ENCODE measurements at places on chromosomes 12 and 14.

GRCh38 chr12:24937553-24938244, 11.2 kb downstream of the BCAT1 start:
- DNase-seq, result no peak

DNA sequence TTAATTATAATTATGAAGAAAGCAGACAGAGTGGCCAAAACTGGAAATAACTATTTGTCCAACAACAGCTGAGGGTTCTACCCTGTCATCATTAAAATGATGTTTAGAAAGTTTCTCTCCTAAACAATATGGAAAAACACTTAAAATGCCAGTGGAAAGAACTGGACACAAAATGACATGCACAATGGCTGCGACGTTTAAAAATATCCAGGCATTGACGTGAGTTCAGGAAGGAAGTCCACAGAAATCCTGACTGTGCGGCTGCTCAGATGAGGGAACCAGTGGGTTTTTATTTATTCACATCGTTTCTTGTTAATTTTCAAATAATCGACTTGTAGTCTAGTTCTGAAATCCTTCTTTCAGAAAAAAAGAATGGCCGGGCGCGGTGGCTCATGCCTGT, 58.3 kb downstream of the CCNK start:
- DNase-seq, result no peak

- no peak for DNase-seq
Observed at GRCh38 chr14:60893911-60894310, 87.0 kb downstream of the TRMT5 start.

DNA sequence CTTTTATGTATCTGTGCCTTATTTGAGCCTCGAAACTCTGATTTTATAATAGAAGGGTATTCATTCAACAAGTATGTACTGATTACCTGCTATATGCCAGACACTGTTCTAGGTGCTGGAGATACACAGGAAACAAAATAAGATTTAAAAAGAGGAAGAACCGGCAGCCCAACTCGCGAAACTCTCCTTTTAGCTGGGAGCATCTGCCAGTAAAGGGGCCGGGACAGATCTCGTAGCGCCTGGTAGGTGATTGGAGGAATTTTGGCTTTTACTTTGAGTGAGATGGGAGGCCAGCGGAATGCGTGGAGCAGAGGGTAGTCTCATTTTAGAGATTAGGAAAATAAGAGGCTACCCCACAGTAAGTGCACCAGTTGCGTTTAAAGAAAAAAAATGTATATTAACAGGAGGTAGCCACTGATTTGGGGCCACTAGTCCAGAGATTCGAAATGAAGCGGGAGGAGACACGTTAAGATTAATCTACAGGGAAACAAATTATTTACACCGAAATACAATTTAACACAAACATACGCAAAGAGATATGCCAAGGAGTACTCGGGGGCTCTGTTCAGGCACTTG, 520 bp upstream of the MON2 start:
- peak; percentile 6 for DNase-seq

GRCh38 chr12:49791700-49792099, 36.5 kb downstream of the NCKAP5L start:
- no peak for DNase-seq

DNA sequence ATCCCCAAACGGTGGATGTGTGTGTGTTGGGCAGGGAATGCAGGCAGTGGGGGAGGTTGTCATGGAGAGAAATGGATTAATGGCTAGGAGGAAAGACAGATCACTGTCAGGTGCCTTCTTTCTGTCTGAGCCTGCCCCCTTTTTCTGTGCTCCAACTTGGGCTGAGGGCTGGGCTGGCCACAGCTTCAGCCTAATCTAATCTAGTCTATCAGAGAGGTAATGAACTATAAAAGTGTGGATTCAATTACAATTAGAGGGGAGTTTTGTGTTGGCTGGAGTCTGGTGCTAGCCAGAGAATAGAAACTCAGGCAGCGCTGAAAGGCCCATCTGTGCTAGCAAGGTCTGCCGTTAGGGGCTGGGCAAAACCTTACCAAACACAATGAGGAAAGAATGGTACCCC, 41.2 kb downstream of the NEUROD4 start:
- no peak for DNase-seq

DNA sequence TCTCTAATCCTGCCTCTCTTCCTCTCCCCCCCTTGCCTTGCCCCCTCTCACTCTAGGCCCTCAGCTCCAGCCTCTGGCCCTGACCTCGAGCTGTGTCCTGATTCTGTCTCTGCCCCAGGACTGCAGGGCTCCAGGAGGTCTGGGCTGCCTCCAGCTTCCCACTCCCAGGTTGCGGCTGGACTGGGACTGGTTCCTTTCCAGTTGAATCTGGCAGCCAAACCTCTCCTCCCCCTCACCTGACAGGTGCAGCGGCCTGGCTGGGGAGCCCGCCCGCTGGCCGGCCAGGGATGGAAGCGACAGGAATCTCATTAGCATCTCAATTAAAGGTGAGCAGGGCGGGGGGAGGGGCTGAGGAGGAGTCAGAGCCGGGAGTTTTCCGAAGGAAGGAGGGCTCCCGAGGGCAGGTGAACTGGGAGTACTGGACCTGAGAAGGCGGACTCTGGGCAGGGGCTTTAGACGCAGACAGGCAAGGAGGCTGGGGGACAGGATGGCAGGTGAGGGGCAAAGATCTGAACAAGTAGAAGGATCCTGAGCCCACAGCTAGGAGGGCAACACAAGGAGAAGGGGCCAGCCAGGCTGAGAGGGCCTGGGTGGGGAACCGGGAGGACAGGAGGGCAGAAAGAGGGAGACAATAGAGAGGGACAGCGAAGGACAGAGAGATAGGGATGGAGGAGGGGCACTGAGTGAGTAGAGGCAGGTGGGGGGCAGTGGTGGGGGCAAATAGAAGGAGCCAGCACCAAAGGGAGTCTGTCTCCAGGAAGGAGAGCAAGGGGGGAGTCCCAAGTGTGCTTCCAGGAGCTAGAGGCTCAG, at the start of gene SCNN1A:
TSS of gene SCNN1A (minus strand) at position 295 of the 810 bp plus-strand sequence. CDS start 780 bp downstream, outside the sequence.
- no peak for DNase-seq

DNA sequence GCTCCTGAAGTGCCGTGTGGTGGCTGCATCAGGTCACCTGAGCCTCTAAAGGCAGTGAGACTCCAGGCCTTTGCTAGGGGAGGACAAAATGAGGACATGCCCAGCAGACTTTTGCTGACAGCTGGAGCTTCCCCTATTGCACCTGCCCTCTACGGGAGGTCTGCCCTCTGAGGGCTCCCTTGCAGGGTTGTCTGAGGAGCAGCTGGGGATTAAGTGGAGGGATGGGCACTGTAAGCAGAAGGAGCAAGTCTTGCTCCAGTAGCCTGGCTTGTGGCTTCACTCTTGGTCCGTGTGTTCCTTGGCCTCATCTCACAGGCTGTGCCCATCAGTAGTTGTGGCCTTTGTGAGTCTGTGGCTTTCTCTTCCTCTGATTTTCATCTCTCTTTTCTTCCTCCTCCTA, 66.9 kb upstream of the NRXN3 start:
- DNase-seq, result no peak

GRCh38 chr14:23005451-23006187, 4.3 kb downstream of the C14orf93 start:
- DNase-seq, result no peak

GRCh38 chr12:128600886-128601285, 222.9 kb downstream of the SLC15A4 start:
- no peak for DNase-seq

DNA sequence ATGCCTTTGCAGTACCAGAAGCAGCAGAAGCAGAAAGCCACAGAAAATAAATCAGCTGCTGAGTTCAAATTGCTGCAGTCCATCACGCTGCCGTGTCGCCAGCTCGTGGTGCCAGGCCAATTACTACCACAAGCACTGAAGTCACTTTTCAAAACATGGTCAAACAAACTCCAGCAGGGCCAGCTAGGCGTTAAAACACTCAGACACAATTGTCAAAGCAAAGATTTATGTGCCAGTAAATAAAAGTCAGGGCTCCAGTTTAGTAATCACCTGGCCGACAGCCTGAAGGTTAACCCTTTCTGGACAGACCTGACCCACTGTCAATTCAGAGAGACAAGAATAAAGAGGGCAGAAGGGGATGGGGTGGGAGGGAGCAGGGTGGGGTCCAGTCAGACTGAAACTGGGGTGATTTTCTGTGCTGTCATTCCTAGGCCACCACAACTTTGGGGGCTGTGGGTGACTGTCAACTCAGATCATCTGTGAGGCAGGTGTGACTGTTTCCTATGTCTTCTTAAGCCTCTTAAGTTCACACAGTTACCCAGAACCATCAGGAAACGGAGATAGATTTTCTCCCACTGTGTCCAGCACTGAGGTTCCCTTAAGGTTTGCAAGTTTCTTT, 109.8 kb upstream of the FUT8 start:
- DNase-seq, result no peak

GRCh38 chr14:33686856-33687255, 264.0 kb downstream of the EGLN3 start:
- no peak for DNase-seq

- no peak for DNase-seq
Observed at GRCh38 chr14:66752109-66752508, 244.2 kb downstream of the GPHN start.

GRCh38 chr14:67994531-67994930, 175.0 kb downstream of the RAD51B start:
- no peak for DNase-seq

GRCh38 chr14:22685467-22685866, 41.3 kb upstream of the OR6J1 start:
- DNase-seq, result no peak

DNA sequence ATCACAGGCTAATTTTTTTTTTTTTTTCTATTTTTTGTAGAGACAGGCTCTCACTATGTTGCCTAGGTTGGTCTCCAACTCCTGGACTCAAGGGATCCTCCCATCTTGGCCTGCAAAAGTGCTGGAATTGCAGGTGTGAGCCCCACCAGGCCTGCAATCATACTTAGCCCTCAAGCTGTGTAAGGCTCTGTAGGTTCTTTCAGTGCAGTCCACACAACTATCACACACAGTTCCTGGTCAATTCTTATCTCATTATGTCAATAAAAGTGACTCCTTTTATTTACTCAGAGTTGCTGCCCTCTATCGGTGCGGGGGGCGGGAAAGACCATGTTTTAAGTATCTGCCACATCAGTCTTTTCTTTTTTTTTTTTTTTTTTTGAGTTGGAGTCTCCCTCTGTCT, 29.0 kb downstream of the SLC2A3 start:
- peak; percentile 97 for DNase-seq

DNA sequence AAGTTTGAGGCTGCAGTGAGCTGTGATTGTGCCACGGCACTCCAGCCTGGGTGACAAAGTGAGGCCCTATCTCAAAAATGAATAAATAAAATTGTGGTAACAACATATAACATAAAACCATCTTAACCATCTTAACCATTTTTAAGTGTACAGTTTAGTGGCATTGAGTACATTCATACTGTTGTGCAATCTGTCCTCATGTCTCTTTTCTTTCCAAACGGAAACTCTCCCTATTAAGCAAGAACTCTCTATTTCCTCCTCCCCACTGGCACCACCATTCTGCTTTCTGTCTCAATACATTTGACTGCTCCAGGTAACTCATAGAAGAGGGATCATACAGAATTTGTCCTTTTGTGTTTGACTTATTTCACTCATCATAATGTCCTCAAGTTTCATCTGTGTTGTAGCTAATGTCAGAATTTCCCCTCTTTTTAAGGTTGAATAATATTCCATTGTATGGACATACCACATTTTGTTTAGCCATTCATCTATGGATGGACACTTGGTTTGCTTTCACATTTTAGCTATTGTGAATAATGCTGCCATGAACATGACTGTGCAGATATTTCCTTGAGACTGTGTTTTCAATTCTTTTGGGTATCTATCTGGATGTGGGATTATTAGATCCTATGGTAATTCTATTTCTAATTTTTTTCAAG, 4.4 kb upstream of the MARK3 start:
- no peak for DNase-seq

- DNase-seq, result no peak
Observed at GRCh38 chr14:104422837-104423681, 156.5 kb upstream of the C14orf180 start.

GRCh38 chr14:61934385-61934784, 172.2 kb downstream of the SNAPC1 start:
- no peak for DNase-seq

GRCh38 chr12:92561543-92561899, 141.3 kb upstream of the PLEKHG7 start:
- DNase-seq, result no peak

- no peak for DNase-seq
Observed at GRCh38 chr14:22770481-22771187, 4.1 kb downstream of the OXA1L start.

GRCh38 chr14:32319368-32320049, 9.6 kb upstream of the AKAP6 start:
- no peak for DNase-seq

- no peak for DNase-seq
Observed at GRCh38 chr14:76525106-76525821, 149.3 kb downstream of the ESRRB start.

DNA sequence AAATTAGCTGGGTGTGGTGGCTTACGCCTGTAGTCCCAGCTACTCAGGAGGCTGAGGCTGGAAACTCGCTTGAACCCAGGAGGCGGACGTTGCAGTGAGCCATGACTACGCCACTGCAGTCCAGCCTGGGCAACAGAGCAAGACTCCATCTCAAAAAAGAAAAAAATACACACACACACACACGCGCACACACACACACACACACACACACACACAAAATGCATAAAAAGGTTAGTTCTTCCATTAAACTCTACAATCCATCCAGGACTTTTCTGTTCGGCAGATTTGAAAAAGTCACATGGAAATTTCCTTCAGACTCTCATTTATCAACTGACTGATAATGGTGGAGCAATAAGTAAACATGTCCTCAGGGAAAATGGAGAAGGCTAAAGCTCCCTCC, 9.2 kb upstream of the VPS33A start:
- DNase-seq, result no peak

- no peak for DNase-seq
Observed at GRCh38 chr14:54814076-54814475, 88.5 kb downstream of the GCH1 start.

DNA sequence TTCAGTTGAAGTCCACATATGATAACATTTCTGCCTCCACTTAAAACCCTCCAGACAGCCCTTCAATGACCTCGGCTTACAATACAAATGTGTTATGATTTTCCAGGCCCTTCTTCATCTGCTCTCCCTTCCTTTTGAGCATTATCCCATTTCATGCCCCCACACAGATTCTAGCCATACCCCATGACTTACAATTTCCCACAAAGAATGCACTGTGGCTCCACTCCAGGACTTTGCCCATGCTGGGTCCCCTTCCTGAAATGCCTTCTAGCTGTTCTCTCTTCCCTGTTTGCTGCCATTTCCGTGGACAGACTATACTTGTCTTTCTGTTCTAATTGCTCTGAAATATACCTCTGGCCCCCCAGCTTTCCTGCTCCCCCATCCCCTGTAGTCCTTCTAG, 963.2 kb downstream of the DIO2 start:
- DNase-seq, result no peak

- peak; percentile 34 for DNase-seq
Observed at GRCh38 chr14:55556929-55557623, 22.9 kb upstream of the KTN1 start.
